NCI-H1930 (cell line): ENCODE measurements at places on chromosomes 16 and 17.

DNA sequence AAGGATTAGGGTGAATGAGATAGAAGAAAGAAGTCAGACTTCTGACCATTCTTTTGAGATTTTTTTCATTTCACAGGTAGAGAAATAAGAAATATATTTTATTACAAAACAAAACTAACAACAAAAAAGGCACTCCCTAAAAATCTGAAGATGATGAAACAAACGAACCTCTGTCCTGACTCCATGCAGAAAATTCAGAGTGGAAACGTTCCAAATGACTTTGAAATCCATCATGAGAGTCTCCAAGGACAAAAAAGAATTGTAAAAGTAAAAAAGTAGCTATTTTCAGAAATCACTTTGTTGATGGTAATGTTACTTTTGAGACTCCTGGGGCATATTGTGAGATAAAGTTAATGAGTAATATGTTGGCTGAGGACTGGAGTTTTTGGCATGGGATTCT is 26.4 kb upstream of the MNT start:
- DNase-seq = no peak

DNA sequence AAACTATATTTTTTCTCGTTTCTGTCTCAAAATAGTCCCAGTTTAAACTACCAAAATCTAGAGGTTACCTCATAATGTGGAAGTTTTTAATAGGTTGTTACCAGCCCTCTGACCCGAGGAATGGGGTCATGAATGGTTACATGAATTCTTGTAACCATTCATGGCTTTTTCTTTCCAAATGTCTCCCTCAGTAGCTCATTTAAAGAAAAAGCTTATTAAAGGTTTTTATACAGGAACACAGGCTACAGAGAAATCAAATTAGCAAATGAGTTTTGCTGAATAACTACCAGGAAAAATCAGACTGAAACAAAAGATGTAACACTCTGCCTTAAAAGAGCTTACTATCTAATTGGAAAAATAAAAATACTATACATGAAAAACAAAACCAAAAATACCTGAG is 63.4 kb downstream of the SMURF2 start:
- DNase-seq = no peak

GRCh38 chr17:7329374-7329996 is 350 bp upstream of the NEURL4 start:
- peak; percentile 99 for DNase-seq

DNA sequence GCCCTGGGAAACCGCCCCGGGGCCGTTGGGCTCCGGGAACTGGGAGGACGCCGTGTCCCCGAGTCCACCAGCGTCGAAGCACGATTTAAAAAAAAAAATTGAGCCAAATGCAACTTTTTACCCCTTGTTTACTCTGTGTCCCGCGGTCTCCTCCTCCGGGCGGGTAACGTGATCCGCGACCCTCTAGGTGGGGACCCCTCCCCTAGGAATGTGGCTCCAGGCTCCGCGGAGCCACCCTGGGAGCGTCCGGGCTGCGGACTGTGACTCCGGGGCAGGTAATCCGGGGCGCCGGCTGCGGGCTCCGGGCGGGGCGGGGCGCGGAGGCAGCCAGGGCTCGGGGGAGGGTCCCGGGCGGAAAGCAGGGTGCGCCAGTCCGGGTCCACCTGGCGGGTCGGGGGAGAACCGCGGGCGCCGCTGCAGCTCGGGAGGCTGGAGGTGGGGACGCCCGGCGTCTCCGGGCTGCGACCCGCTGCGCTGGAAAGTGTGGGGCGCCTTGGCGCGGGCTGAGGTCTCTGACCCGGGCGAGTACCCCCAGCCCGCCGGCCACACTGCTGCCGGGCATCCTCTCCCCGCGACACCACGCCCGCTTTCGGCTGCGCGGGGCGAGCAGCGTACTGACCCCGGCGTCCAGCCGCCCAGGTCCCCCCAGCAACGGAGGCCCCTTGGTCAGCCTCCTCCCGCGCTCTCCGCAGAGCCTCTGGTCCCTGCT is 852 bp upstream of the HELZ start:
- peak; percentile 52 for DNase-seq

- no peak for DNase-seq
Observed at GRCh38 chr17:42273474-42274252, 2.5 kb downstream of the STAT5B start.

- no peak for DNase-seq
Observed at GRCh38 chr16:29769507-29769906, 8.5 kb upstream of the ZG16 start.

- DNase-seq = no peak
Observed at GRCh38 chr16:17237350-17237944, 233.3 kb downstream of the XYLT1 start.

- DNase-seq = no peak
Observed at GRCh38 chr17:50466371-50467113, 2.1 kb downstream of the CHAD start.

GRCh38 chr17:6043405-6043804 is 26.8 kb upstream of the WSCD1 start:
- DNase-seq = no peak

GRCh38 chr16:1812732-1813163 is 13.9 kb downstream of the HAGH start:
- peak; percentile 34 for DNase-seq

DNA sequence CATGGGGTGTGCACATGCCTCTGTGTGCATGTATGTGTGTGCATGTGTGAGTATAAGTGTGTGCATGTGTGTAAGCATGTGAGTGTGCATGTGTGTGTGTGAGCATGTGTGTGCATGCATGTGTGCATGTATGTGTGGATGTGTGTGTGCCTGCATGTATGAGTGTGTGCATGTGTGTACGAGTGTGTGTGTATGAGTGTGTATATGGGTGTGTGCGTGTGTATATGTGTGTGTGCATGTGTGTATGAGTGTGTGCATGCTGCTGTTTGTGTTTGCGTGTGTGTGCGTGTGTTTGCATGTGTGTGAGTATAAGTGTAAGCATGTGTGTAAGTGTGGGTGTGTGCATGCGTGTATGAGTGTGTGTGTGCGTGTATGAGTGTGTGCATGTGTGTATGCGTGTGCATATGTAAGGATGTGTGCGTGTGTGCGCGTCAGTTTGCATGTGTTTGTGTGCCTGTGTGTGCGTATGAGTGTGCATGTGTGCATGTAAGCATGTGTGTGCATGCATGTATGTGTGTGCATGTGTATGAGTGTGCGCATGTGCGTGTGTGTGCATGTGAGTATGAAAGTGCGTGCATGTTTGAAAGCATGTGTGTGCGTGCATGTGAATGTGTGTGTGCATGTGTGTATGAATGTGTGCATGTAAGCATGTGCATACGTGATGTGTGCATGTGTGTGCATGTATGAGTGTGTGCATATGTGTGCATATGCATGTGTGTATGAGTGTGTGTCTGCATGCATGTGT is 8.6 kb downstream of the TPSD1 start:
- DNase-seq = no peak

DNA sequence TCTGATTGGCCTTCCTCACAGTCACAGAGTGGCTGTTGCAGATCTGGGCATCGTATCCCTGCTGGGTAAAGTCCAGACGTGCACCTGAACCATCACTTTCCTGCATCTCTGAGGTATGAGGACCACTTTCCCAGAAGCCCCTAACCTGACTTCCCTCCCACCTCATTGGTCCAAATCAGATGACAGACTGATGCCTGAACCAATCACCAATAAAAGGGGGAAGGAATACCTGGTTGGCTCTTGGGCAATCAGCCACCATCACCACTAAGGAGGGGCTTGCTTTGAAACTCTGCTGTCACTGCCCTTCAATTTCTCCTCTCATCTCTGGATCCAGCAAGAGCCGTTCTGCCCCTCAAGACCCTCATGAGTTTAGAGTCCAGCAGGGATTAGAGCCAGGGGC is 13.6 kb upstream of the WFDC1 start:
- DNase-seq = no peak

GRCh38 chr17:14784997-14785696 is 480.0 kb downstream of the PMP22 start:
- DNase-seq = no peak

- no peak for DNase-seq
Observed at GRCh38 chr16:54290833-54291655, 4.5 kb upstream of the IRX3 start.

DNA sequence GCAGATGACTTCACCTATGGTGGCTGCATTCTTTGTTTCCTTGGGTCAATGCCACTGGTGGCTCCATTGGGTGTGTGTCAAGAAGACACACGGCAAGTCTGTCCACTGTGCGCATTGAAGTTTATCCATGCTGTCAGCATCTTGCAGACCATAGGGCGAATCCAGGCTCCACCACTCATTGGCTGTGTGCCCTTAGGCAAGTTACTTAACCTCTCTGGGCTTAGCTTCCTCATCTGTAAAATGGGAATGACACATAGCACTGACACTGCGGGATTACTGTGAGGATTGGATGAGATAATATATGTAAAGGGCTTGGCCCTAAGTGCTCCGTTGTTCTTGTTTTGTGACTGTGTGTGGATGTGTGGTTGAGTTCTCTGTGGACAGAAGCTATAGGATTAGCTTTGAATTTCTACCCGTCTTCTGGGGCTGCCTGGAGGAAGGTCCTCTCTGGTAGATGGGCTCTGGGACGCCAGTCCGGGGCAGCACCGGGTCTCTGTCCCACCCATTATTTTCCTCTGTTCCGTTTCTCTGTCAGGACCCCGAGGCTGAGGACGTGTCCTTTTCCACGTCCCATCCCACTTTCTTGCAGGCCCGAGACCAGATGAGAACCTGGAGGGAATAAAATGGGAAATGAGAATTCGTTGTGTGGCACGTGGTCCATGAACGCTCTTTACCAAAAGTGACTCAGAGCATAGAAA is 178.4 kb downstream of the IRF8 start:
- no peak for DNase-seq
